ENCODE measurements at places on chromosomes 1 and 21. TPM values are rescaled to one million over a fixed set of nuclear protein-coding genes. Genes with fewer than 3 reads are reported as not detected.

DNA sequence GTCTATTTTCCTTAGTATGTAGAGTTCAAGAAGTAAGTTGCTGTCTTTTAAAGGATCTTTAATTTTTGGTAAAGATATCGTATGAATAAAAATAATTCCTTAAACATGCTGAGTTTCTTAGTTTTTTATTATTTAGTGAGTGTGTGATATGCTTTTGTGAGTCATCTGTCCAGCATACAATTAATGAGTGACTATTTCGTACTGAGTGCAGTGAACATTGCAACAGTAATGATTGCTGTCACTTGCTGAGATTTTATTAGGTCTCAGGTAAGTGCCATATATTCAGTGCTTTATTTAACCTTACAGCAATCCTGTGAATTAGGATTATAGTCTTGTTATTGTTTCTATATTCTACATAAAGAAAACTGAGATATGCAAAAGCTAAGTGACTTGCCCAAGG is 22.6 kb downstream of the MIGA1 start:
- no peak overlapping the region for H3K4me3 ChIP-seq
- peaks cover 19% of the 10 kb centered on the region for H3K36me3 ChIP-seq
- H3K4me1 ChIP-seq: no peaks in the 10 kb centered on the region
- no peaks in the 10 kb centered on the region for H3K27me3 ChIP-seq
- H3K27ac ChIP-seq: no peak overlapping the region
- DNase-seq: no peak

Gene LCE6A
- total RNA-seq: not detected

DNA sequence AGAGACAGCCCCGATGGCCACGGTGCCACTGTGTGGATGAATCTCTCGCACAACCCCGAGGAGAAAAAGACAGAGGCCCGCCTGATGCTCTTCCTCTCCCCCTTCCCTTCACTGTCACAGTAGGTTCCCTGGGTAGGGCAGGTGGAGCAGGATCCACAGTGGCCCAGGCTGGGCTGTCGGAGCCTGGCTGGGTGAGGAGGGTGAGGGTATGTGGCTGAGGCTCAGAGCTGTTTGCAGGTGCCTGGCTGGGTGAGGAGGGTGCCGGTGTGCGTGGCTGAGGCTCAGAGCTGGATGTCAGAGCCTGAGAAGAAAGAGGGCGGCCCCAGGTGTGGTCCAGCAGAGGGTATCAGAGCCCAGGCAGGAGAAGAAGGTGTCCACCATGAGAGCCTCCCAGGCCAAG is 2.7 kb downstream of the CFAP74 start:
- H3K4me3 ChIP-seq: no peak overlapping the region
- DNase-seq: no peak
- H3K36me3 ChIP-seq: no peaks in the 10 kb centered on the region
- peaks cover 12% of the 10 kb centered on the region for H3K4me1 ChIP-seq

DNA sequence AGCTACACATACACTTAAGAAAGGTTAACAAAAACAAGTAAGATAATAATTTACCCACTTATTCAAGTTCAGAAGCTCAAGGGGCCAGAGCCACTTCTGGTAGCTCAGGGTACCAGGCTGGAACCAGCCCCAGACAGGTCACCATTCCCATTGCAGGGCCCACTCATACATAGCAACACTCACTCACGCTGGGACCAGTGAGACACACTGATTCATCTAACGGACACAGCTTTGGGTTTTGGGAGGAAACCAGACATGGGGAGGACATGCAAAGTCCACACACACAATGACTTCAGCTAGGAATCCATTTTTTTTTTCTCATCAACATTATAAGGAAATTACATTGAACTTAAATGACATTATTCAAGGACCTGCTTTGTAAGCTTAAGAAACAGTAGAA is 169.1 kb downstream of the ZC3H11B start:
- no peaks in the 10 kb centered on the region for H3K36me3 ChIP-seq
- no peak overlapping the region for H3K4me3 ChIP-seq
- H3K27me3 ChIP-seq: no peaks in the 10 kb centered on the region
- no peaks in the 10 kb centered on the region for H3K4me1 ChIP-seq
- H3K27ac ChIP-seq: no peak overlapping the region

- H3K4me1 ChIP-seq: no peaks in the 10 kb centered on the region
- H3K36me3 ChIP-seq: no peaks in the 10 kb centered on the region
- no peak for DNase-seq
- H3K27me3 ChIP-seq: no peaks in the 10 kb centered on the region
- no peak overlapping the region for H3K27ac ChIP-seq
Observed at GRCh38 chr1:210418863-210419650, 90.4 kb downstream of the HHAT start.

DNA sequence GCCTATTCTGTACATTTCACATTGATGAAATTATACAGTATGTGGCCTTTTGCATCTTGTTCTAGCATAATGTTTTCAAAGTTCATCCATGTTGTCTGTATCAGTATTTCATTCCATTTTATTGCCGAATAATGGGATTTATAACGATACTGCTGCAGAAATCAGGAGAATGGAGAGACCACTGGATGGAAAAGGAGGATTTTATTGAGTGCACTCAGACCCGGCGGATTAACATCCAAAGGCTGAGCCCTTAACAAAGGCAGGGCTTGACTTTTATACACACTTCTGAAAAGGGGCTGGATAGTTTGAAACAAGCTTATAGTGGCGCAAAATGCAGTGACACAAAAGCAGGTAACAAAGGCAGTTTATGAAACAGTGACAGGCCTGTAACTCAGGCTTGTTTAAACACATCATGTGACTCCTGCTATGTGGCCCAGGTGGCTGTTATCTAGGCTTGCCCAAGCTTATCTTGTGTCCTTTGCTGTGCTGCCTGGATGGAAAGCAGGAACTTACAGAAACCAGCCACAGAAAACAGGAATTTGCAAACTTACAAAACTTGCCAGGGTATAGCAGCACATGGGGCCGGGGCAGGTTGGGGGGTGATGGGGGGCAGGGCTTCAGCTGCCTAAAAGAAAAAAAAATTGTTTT is 32.8 kb upstream of the KCNJ15 start:
- DNase-seq: no peak
- peaks cover 4% of the 10 kb centered on the region for H3K36me3 ChIP-seq
- no peak overlapping the region for H3K4me3 ChIP-seq
- no peaks in the 10 kb centered on the region for H3K27me3 ChIP-seq

- H3K36me3 ChIP-seq: no peaks in the 10 kb centered on the region
- H3K27me3 ChIP-seq: no peaks in the 10 kb centered on the region
- no peak overlapping the region for H3K4me3 ChIP-seq
- H3K27ac ChIP-seq: no peak overlapping the region
- H3K4me1 ChIP-seq: no peaks in the 10 kb centered on the region
Observed at GRCh38 chr1:213728593-213729536, 258.9 kb upstream of the PROX1 start.

DNA sequence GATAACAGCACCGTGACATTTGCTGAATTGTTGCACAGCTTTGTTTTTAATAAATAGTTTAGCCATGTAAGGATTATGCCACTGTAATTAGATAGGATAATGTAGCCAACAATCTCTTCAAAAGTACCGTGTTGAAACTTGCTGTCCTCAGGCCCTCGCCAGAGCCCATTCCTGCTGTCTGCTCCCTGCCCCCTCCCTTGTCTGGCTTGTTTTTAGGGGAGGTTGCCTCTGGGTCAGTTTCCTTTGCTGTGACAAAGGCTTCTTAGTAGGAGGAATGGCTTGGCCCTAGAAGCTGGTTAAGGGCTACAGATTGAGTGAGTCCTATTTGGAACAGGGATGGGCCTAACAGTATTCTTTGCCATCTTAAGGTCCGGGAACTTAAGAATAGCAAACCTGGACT is 107.9 kb downstream of the LMO4 start:
- H3K4me3 ChIP-seq: no peak overlapping the region
- no peaks in the 10 kb centered on the region for H3K36me3 ChIP-seq
- H3K27me3 ChIP-seq: peaks cover 15% of the 10 kb centered on the region
- H3K4me1 ChIP-seq: peaks cover 5% of the 10 kb centered on the region
- no peak overlapping the region for H3K27ac ChIP-seq

DNA sequence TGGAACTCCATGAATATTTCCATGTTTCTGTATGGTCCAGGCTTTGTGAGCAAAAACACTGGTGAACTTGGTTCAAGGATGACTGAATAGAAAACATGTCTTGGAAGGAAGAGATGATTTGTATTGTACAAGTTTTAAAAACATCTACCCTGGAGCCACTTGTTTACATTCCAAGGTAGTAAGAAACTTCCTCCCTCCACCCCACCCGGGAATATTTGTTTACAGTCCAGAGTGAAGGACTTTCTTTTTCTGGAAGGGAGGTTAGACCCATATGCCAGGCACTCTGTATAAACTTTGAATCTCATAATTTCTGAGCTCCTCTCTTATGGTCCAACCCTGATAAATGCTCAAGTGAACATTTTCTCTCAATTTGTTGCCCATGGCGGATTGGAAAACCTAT is 323.3 kb upstream of the LYPLAL1 start:
- H3K27me3 ChIP-seq: no peaks in the 10 kb centered on the region
- no peaks in the 10 kb centered on the region for H3K4me1 ChIP-seq
- DNase-seq: no peak
- H3K4me3 ChIP-seq: no peak overlapping the region

Gene WNT2B
- total RNA-seq: not detected

DNA sequence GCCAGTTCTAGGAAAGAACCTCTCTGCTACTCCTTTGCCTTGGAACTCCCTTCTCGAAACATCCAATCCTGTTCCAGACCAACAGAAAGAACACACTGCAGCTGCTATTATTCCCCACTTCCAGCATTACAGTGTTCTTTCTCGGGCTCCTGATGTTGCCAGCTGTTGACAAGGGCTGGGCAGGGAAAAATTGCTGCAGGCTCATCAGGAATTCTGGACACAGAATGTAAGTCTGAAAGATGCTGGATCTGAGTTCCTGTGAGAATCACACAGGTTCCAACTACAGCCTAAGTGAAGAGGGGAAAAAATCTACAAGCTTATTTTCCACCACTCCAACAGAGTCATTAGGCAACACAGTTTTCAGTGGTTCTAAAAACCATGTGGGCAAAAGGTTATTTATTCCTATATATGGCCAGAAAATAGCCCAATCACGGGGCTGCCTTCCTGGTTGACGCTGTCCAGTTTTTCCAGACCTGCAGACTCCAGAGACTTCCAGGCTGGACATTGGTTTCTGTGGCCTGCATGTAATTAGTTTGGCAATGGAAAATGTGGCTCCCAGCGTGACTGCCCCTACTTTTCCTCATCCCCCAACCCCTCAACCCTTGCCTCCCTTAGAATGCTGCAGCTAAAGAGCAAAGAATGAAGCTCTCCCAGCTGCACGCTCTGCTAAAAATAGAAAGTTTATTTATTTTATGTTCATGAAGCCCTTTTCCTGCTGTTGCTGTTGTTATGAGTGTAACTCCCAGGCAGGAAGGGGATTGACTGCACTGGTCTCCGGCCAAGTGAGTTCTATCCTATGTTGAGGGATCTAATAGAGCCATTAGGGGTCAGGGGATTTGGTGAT is 8.3 kb upstream of the KIAA0040 start:
- no peak overlapping the region for H3K4me3 ChIP-seq
- no peak for DNase-seq
- H3K27ac ChIP-seq: no peak overlapping the region
- H3K4me1 ChIP-seq: peaks cover 22% of the 10 kb centered on the region

- H3K27ac ChIP-seq: peak overlapping the region; percentile 20
- DNase-seq: peak; percentile 14
- peaks cover 31% of the 10 kb centered on the region for H3K4me1 ChIP-seq
- no peak overlapping the region for H3K4me3 ChIP-seq
- H3K27me3 ChIP-seq: peaks cover 13% of the 10 kb centered on the region
- H3K36me3 ChIP-seq: no peaks in the 10 kb centered on the region
Observed at GRCh38 chr1:39105841-39106765, 80.0 kb downstream of the NDUFS5 start.

GRCh38 chr1:89673251-89673650 is 40.3 kb downstream of the LRRC8C start:
- no peak for DNase-seq
- no peaks in the 10 kb centered on the region for H3K27me3 ChIP-seq
- H3K27ac ChIP-seq: no peak overlapping the region
- no peak overlapping the region for H3K4me3 ChIP-seq
- peaks cover 85% of the 10 kb centered on the region for H3K4me1 ChIP-seq
- peaks cover 76% of the 10 kb centered on the region for H3K36me3 ChIP-seq

GRCh38 chr1:1199961-1200875 is 6.2 kb downstream of the TNFRSF18 start:
- H3K4me1 ChIP-seq: peaks cover 9% of the 10 kb centered on the region
- no peaks in the 10 kb centered on the region for H3K27me3 ChIP-seq
- H3K27ac ChIP-seq: peak overlapping the region; percentile 71
- H3K4me3 ChIP-seq: peak overlapping the region; percentile 52
- no peaks in the 10 kb centered on the region for H3K36me3 ChIP-seq
- no peak for DNase-seq

GRCh38 chr1:76607717-76608116 is 259.6 kb upstream of the ST6GALNAC5 start:
- no peaks in the 10 kb centered on the region for H3K27me3 ChIP-seq
- no peak overlapping the region for H3K27ac ChIP-seq
- H3K4me1 ChIP-seq: no peaks in the 10 kb centered on the region
- no peaks in the 10 kb centered on the region for H3K36me3 ChIP-seq

Gene LRRC7
- not detected for total RNA-seq

DNA sequence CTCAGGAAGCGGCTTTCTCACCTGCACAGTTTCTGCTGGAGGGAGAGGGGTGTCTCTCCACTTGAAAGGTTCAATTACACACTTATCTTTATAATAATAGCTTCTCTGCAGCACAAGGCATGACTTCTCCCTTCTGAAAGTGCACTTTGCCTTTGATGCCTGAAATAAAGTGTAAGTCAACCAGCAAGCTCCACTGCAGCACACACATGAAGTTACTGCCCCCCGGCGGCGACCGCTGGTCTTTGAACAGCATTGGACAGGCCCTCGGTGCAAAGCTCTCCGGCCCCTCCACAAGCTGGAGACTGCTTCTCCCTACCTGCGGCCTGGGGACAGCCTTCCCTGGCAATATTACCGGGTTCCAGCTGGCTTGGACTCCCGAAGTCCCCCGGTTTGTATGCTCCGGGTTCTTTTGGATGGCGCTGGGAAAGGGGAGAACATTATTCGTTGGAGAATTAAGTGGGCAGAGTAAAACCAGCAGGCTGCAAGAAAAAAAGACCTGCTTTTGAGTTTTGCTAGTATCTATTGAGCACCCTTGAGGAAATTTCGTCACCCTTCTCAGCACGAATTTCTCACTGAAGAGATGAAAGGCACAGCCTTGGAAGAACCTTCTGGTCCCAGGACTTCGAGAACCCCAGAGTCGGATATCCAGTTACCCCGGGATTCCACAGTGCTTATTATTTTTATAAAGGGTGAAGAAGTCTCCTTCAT is 11.8 kb downstream of the RCAN1 start:
- H3K4me3 ChIP-seq: no peak overlapping the region
- H3K27ac ChIP-seq: no peak overlapping the region
- no peaks in the 10 kb centered on the region for H3K36me3 ChIP-seq
- no peaks in the 10 kb centered on the region for H3K27me3 ChIP-seq

- H3K4me3 ChIP-seq: no peak overlapping the region
- no peaks in the 10 kb centered on the region for H3K27me3 ChIP-seq
- no peak for DNase-seq
Observed at GRCh38 chr1:180800945-180801344, 111.8 kb upstream of the KIAA1614 start.

Gene SFN
- total RNA-seq: 2.4 TPM
